Colonic mucosa (tissue), 4 donors: ENCODE measurements at places on chromosomes 1 and 21. TPM values are rescaled to one million over a fixed set of nuclear protein-coding genes. Genes with fewer than 3 reads are reported as not detected.

Gene CR1
- total RNA-seq, result 0.42 TPM

Gene ACOT11
- total RNA-seq, result 82.5 TPM

Gene HORMAD1
- total RNA-seq, result 1.1 TPM

Gene F13B
- total RNA-seq, result not detected

Gene BRDT
- not detected for total RNA-seq

Gene MANEAL
- total RNA-seq, result 18.2 TPM

Gene CDK18
- total RNA-seq, result 27.9 TPM
